ENCODE measurements at places on chromosomes 16 and 17.

DNA sequence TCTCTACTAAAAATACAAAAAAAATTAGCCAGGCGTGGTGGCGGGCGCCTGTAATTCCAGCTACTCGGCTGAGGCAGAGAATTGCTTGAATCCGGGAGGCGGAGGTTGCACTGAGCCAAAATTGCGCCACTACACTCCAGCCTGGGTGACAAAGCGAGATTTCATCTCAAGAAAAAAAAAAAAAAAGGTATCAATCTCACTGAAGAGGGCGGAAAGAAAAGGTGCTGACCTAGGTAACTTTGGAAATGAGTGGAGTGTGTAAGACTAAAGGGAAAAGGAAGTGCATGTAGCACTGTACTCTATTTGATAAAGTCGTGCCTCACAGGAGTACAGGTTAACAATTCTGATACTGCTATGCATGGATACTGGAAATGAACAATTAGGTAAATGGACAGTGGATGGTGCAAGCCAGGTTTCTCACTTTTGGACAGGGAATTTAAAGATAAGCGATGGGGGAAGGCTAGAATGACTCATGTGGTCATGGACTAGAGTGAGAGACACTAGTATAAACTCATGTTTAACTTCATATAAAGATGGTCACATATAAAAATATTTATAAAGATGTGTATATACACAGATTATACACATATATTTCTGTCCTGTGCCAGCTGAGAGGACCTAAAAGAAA lies 142.9 kb downstream of the CDK5R1 start:
- no peak for DNase-seq

- DNase-seq, result no peak
Observed at GRCh38 chr16:73231944-73232554, 184.1 kb upstream of the ZFHX3 start.

DNA sequence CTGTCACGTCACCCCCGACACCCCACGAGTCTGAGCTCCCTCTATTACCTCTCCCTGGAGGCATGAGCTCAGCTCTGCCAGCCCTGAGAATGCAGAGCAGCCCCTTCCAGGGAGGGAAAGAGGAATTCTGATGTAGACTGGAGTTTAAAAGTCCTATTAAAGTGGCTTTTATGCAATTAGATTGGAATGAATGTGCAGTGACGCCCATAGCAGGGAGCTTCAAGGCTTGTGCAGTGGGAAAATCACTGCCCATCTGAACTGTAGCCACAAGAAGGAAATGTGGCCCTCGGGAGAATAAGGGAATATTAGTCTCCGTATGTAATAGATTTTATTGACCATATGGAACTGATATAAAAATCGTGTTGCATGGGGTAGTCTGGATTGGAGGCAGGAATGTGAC lies 66.9 kb downstream of the ZNF423 start:
- DNase-seq, result no peak

DNA sequence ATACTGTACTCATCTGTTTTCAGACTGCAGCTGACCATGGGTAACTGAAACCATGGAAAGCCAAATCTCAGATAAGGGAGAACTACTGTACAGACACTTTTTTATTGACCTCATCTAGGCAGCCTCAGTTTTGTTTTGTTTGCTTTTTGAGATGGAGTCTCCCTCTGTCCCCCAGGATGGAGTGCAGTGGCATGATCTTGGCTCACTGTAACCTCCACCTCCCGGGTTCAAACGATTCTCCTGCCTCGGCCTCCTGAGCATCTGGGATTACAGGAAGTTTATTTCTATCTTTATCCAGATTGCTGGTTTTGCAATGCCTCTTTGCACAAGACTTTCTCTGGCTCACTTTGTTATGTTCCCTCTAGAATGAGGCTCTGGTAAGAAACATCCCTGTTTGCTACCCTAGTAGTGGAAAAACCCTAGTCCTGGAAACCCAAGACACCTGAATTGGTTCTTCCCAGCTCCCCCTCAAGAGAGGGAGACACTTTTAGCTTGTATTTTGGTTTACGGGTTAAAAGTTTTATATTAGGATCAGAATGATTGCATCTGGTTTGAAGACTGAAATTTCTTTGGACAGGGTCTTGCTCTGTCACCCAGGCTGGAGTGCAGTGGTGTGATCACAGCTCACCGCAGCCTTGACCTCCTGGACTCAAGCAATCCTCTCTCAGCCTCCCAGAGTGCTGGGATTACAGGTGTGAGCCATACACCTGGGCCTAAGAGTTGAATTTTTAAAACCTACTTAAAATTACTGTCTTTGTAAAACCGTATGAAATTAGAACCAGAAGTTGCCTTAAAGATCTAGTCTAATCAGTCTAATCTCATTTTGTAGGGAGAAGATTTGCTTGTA lies 38.9 kb downstream of the ZNF207 start:
- DNase-seq, result no peak

- no peak for DNase-seq
Observed at GRCh38 chr17:40035162-40035559, 19.0 kb downstream of the MED24 start.

GRCh38 chr16:83878838-83879237 lies 20.1 kb upstream of the MLYCD start:
- no peak for DNase-seq

DNA sequence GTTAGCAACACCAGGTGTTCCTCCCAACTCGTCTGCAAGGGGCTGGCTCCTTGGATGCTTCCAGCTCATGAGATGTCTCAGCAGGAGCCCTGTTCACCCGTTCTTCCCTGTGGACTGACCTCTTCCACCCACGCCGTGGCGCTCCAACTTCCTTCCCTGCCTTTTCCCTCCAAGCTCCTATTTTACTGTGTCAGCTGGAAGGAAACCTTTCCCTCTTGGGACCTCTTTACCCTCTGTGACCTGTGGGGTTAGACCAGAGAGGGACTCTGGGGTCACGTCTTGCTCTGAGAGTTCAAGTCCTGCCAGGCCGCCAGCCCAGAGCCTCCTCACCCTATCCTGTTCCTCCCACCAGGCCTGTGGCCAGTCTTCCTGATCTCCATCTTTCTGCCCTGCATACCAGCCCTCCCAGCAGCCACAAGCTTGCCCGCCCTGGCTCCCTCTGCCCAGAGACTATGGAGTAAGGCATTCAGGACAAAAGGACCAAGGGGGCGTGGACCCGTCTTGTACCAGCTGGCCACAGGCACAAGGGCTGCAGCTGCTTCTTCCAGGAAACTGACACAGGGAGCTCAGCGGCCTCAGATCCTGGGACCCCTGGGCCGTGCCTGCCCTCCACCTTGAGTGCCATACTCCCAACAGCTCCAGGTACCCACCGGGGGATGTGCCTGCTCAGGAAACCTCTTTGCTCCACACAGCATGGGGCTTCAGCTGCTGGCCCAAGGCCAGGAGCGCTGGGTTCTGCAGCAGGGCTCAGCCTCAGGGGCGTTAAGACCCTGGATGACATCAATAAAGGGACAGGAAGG lies 3.0 kb downstream of the PAQR4 start:
- DNase-seq, result no peak

GRCh38 chr16:24409045-24409444 lies 130.3 kb upstream of the RBBP6 start:
- no peak for DNase-seq

DNA sequence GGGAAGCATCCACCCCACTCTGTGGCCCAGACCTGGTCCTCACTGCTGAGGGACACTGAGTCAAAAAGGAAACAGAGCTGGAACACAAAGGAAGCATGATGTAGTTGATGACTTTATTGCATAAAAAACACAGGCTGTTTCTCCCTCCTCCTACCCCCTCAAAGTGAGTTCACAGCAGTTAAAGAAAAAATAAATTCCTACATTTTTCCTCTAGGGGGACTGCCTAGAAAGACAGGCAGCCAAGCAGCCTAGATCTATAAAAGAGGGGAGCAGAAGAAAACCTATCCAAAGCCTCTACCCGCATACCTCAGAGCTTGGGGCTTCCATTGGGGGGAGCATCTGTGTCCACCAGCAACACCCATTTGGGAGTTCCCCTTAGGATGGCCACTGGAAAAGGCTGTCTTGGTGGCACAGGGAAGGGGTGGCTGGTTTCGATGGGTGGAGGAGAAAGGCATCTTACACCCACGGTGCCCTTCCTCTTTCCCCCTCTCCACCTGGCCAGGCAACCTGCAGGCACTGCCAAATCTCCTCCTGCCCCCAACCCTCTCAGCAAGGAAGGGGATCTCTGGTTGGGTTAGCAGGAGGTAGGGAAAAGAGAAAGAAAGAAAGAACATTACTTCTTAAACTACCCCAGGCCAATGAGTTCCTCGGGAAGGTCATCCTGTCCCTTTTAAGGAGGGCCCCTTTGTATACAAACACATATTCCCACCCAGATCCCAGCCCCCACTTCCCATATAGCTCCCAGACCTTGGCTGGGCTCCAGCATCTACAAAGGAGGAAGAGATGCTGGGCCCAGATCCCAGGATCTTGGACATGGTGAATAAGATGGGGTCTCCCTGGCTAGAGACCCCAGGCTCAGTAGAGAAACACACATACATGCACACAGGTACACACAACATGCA lies 4.0 kb upstream of the SCRN2 start:
- DNase-seq, result no peak

DNA sequence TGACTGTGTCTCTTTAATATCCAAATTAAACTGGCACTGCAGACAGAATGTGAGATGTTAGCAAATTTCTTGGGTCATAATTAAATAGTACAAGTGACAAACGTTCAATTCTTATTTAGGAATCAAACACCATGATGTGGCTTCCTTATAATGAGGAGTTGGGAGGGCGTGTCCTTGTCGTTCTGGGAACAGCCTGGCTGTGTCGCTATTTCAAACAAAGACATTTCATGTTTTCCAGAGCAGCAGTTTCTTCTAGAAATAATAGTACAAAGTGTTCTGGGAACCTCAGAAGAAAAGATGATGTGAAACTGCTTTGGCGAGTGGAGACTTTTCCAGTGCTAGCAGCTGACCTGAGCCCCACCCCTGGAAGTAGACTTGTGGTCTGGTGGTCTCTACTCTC lies 301.7 kb upstream of the N4BP1 start:
- no peak for DNase-seq

GRCh38 chr16:11377154-11377553 lies 31.9 kb downstream of the RMI2 start:
- no peak for DNase-seq

- DNase-seq, result peak; percentile 14
Observed at GRCh38 chr16:13866073-13866472, 53.9 kb upstream of the ERCC4 start.

DNA sequence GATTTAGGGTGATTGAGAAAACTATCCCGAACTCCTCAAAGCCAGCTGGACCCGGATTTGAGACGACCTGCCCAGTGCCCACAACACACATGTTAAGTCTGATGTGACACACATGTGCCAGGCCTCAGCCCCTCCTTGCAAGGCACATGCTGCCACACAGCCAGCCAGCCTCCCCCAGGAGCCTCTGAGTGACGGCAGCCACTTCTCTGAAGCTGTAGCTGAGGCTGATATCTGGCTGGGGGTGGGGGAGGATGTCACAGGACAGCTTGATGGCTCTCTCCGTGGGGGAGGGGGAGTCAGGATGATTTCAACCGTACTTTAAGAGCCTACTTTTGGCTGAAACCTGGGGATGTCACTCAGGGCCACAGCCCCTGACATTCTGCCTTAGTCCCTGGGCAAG lies 40.9 kb downstream of the SRCIN1 start:
- DNase-seq, result no peak

GRCh38 chr16:1708768-1709180 lies 2.8 kb downstream of the MAPK8IP3 start:
- DNase-seq, result no peak

- peak; percentile 64 for DNase-seq
Observed at GRCh38 chr17:58344791-58345157, 7.2 kb downstream of the SUPT4H1 start.

- DNase-seq, result peak; percentile 9
Observed at GRCh38 chr17:27218719-27219488, 75.0 kb upstream of the WSB1 start.

DNA sequence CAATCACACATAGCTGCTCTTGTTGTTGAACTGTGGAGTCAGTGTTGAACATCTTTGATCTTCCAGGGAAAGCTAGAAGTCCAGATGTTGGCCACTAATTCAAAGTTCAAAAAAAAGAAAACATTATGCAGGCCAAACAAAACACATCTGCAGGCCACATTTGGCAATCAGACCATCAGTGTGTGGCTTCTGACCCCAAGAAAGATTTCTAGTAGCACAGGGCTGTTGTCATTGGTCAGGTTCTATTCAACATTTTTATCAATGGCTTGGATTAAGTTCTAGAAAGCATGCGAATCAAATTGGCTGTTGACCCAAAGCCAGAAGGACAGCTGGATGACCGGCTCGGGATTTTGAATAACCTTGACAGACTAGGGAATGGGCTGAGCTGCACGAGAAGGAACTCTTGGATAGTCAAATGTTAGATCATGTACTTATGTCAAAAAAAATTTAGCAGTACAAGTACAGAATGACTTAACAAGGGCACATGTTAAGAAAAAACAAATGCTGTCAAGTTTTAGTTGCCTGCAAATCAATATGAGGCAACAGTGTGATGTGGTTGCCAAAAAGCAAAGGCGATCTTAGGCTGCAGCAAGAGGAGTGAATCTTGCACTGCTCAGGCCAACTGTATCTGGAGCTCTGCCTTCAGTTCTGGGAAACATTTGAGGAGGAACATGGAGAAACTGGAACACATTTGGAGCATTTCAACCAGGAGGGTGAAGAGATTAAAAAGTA lies 187.6 kb downstream of the RGS9 start:
- DNase-seq, result no peak

DNA sequence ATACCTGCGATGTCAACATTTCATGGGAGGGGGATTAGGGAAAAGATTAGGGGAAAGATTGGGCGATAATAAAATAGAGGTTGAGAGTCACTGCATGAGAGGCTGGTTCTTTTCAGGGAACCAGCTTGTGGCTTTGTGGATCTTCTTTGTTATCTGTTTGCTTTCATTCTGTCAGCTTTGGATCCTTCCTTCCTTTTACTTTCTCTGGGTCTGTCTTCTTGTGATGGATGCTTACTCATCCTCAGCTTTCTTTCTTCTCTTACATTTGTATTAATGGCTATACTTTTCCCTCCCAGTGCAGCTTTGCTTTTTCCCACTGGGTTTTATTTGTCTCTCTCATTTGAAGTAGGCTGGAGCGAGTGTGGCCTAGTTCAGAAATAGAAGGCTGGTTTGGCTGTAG lies 47.1 kb downstream of the RPTOR start:
- no peak for DNase-seq

DNA sequence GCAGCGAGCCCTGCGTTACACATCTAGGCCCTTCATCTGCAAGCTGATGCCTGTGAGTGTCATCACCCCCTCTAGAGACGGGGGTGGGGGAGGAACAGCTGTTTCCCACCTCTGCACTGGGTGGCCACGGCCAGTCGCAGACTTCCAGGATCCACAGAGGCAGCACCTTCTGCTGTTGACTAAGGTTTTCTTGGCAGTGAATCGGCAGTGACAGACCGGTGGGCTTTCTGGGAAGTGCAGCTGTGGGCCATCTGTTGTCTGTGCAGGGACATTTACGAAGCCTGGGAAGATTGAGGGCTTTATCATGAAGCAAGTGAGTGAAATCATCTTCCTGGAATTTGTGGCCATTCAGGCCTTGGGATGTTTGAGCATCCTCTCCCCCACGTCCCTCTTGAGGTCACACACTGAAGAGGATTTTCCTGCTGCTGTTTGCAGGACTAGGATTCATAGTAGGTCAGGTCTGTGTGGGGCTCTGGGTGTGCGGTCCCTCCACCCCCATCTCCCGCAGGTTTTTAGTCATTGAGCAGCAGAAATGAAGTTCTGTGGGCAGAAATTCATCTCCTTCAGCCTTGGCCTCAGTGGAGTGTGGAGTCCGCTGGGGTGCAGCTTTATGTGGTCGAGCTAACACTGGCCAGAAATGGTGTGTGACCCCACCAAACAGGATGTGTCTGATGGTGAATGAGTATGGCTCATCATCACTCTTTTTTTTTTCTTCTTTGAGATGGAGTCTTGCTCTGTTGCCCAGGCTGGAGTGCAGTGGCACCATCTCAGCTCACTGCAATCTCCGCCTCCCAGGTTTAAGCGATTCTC lies 12.0 kb downstream of the PGS1 start:
- DNase-seq, result no peak

GRCh38 chr16:57343221-57343620 lies 15.4 kb upstream of the CCL22 start:
- DNase-seq, result no peak

All from activated T-cell treated with anti-CD3 and anti-CD28 coated beads for 24 hours (primary cell).